Breast epithelium (tissue), 4 donors: ENCODE measurements at places on chromosomes 4 and X.
A peak's percentile ranks its signal among the peaks of the same experiment; 100 is the strongest.

- DNase-seq = peak; percentile 56
Observed at GRCh38 chrX:87409113-87409841, 108.3 kb upstream of the KLHL4 start.

- no peak for DNase-seq
Observed at GRCh38 chrX:63785708-63786040, 660 bp upstream of the ARHGEF9 start.

DNA sequence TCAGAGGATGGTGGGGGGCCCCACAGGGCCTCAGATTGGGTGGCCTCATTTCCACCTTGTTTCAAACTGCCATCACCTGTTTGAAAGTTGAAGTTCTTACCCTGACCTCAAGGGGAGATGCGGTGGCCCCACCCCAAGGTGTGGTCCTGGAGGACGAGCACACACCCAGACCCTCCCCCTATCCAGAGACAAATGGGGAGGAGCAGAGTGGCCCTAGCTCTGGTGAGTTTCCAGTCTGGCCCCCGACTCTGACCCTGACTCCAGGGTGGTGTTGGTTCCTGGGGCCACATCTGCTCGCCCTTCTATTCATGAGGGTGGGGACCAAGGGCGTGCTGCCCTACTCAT is 36.3 kb upstream of the ADRA2C start:
- DNase-seq = no peak

DNA sequence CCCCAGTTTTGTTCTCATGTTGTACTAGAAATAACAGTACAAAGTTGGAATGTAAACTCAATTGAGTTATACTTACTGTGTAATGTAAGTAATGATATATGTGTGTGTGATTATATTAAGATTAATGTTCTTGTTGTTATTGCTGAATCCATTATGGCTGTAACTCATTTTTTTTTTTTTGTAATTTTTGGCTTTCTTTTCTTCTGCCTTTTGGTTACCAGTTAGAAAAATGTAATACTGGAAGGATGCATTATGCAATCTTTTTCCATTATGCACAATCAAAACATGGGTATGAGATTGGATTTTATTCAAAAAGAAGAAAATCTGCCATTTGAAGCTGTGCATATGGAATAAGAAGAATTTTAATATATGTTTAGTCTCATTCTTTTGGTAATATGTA is 34.0 kb downstream of the BANK1 start:
- DNase-seq = no peak

- no peak for DNase-seq
Observed at GRCh38 chrX:133633950-133634349, 218.7 kb upstream of the GPC4 start.
